ENCODE measurements at places on chromosomes 16 and 17.

GRCh38 chr17:79993390-79994227, 42.1 kb downstream of the TBC1D16 start:
- DNase-seq, result peak; percentile 29

GRCh38 chr16:74591876-74592650, 14.9 kb downstream of the GLG1 start:
- DNase-seq, result no peak

- DNase-seq, result no peak
These were observed 19.0 kb upstream of the KLHDC4 start for GRCh38 chr16:87784812-87785211.

DNA sequence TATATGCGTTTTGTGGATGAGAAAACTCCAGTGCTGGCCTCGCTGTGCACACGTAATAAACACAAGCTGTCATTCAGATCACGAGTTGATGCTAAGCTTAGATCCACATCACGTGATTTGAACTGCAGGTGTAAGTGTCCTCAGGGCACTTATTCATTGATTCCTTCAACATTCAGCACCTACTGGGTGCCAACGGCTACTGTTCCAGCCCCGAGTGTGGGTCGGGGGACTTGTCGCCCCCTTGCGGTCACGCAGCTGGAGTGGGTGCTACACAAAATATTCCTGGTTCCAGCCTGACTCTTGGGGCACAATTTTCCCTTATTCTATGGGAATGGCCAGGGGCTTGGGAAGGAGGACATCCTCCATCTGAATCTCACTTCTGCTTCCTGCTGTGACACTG, 29.9 kb upstream of the GINS2 start:
- peak; percentile 7 for DNase-seq

DNA sequence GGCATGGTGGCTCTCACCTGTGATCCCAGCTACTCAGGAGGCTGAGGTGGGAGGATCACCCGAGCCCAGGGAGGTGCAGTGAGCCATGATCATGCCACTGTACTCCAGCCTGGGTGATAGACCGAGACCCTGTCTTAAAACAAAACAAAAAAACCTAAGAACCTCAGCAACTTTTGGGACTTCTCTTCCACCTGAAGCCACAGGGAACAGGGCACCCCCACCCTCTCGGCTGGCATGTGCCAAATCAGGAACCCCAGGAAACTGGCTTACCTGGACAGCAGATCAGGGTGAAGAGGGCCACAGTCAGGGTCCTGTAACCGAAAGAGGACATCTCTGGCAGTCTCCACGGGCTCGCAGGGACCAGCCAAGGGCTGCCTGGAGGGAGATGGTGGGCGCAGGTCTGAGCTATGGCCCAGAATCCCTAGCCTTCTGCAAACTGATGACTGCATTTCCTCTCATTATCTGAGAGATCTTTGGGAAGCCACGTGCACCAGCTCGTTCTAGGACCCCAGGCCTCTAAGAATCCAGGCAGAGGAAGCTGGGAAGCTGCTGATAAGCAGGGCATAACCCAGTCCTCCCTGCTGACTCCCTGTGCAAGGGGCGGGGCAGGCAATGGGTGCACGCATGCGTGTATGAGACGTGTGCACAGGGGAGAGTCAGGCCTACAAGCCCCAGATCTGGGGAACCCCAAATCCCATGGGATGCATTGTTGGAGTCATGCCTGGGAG, 8.4 kb downstream of the PRR29 start:
- no peak for DNase-seq

- no peak for DNase-seq
These were observed 151.1 kb upstream of the MAF start for GRCh38 chr16:79751471-79752184.

DNA sequence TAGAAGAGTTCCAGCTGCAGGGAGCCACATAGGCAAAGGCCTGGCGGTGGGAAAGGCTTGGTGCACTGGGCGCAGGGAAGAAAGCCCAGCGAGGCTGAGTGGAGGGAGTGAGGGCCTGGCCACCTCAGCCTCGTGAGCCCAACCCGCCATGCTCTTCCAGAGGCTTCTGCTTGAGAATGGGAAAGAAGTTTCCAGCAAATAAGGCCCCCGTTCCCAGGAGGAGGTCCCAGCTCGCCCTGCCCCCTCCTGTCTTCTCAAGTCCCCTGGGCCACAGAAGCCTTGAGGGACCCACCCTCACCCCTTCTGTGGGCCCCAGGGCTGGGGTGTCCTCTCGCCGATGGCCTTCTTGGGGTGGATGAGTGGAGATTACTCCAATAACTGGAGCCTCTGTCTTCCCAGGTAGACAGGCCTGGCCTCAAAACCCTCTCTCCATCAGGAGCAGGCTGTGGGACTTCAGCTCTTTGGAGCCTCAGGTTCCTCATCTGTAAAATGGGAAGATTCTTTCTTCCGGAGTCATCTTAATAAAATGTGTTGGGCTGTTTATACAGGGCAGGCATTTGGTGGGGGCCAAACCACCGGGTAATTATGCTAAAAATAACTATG, 933 bp upstream of the SNN start:
- no peak for DNase-seq

DNA sequence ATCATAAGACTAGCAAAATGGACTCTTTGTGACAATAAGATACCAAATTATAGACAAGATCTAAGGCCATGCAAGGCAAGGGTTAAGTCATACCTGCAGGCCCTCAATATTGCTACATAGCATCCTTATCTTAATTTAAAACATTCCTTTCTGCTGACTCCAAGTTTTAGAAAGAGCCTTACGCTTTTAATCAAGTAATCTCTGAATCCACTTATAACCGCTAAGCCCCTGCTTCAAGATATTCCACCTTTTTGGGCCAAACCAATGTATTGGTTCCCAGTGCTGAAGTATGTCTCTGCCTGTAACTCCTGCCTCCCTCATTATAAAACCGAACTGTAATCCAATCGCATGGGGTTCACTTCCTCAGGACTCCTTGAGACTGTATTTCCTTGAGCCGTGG, 255.4 kb downstream of the PHKB start:
- no peak for DNase-seq

DNA sequence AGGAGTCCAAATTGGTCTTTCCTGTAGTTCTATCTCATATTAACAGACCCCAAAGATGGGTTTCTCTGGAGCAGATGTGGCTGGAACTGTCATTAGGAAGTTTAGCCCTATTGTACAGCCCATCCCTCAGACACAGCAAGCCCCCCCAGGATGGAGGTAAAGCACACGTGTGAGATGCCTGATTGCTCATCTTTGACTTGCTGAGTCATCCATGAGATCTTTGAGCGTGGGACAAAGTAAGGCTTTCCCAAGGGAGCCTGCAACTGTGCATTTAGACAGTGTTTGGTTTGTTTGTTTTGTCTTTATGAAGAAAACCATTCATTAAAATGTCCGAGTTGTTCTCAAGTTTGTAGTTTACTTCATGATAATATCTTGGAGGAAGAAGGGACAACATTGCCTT, 145.3 kb upstream of the CDH13 start:
- no peak for DNase-seq

GRCh38 chr17:50361561-50362480, 11.2 kb downstream of the MRPL27 start:
- DNase-seq, result peak; percentile 64

GRCh38 chr17:28291780-28292330, 27.1 kb upstream of the TMEM97 start:
- no peak for DNase-seq

DNA sequence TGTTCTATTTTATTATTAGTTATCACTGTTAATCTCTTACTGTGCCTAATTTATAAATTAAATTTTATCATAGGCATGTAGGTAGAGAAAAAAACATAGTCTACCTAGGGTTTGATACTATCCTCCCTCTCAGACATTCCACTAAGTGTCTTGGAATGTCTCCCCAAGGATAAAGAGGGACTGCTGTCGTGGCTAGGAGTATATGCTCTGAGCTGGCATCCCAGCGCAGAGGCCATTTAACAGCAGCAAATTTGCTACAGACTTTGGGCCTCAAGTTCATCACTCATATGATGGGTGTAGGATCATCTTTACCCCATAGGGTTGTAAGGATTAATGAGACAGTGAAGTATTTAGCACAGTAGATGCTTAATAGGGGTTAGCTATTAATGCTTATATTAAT, 56.7 kb downstream of the ZFHX3 start:
- DNase-seq, result no peak

GRCh38 chr17:74961657-74962350, 10.8 kb downstream of the HID1 start:
- DNase-seq, result peak; percentile 72

DNA sequence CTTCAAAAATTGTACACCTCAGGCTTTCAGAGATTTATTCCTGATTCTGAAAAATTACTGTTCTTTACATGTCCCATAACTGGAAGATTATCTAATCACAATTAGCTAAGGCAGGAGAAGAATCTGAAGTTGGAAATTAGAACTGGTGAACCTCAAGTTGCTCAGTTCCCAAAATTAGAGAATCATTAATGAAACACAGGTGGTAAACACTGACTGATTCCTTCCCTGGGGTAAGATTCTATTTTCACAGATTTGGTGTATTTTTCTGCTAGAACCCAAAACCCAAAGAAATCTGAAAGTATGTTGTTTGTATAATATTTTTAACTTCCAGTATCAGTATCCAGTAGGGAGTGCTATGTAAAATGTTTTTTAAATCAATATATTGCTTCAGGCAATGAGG, 25.7 kb downstream of the PHKB start:
- DNase-seq, result no peak

DNA sequence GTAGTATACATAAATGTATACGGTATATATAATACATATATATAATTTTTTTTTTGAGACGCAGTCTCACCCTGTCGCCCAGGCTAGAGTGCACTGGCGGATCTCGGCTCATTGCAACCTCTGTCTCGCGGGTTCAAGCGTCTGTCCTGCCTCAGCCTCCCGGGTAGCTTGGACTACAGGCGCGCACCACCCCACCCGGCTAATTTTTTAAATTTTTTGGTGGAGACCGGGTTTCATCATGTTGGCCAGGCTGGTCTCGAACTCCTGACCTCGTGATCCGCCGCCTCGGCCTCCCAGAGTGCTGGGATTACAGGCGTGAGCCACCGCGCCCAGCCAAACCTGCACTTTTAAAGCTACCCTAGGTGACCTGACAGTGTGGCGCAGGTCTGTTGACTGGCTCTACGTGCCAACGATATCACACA, 745 bp downstream of the PAM16 start:
- DNase-seq, result no peak

DNA sequence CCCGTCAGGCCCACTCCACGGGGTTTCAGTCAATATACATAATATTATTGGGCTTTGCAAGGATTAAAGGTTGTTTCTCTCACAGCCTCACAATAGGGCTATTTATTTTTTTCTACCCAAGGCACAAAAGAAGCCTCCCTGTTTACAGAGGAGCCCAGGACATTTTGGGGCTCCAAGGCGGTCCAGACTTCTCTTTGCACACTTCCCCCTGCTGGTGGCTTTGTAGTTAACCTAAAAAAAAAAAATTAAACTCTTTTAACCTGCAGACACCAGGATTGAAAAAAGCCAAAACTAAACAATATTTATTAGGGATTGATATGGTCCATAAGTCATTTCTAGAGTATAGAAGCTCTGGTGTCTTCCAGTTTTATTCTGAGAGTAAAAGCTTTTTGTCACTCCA, 169.7 kb upstream of the ZFHX3 start:
- DNase-seq, result no peak

DNA sequence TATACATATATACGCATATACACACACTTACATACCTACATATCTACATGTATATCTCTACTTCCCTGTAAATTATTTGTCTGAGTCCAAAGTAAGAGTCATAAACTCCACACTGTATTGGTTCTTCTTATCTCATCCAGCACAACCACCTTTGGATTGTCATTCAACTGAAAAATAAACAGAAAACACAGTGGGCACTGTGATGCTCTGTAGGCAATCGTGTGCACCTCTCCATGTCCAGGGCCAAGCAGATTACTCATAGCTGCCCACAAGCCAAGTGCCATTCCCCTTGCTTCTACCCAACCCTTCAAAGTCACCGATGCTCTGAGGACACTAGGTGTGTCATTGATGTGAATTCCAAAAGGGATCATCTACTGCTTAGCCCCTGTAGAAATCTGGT, 12.9 kb upstream of the TEKT3 start:
- no peak for DNase-seq

- DNase-seq, result no peak
These were observed 26.1 kb downstream of the GAS7 start for GRCh38 chr17:10172241-10172741.

DNA sequence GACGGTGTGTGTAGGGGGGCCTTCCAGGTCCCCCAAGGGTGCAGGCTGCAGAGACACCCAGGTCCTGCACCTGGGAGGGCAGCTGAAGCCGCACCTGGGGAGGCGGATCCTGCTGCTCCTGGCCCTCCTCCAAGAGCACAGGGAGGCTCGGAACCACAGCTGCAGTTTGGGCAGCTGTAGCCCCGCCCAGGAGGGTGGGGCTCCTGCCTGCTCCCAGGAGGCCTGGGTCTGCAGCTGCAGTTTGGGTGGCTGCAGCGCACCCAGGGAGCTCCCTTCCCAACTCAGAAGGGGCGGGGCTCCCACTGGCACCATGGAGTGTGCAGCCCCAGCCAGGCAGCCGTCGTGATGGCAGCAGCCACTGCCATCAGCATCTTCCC, 69.4 kb upstream of the NKD1 start:
- DNase-seq, result no peak

- DNase-seq, result peak; percentile 57
These were observed 75.3 kb upstream of the AMZ2 start for GRCh38 chr17:68172461-68172954.

DNA sequence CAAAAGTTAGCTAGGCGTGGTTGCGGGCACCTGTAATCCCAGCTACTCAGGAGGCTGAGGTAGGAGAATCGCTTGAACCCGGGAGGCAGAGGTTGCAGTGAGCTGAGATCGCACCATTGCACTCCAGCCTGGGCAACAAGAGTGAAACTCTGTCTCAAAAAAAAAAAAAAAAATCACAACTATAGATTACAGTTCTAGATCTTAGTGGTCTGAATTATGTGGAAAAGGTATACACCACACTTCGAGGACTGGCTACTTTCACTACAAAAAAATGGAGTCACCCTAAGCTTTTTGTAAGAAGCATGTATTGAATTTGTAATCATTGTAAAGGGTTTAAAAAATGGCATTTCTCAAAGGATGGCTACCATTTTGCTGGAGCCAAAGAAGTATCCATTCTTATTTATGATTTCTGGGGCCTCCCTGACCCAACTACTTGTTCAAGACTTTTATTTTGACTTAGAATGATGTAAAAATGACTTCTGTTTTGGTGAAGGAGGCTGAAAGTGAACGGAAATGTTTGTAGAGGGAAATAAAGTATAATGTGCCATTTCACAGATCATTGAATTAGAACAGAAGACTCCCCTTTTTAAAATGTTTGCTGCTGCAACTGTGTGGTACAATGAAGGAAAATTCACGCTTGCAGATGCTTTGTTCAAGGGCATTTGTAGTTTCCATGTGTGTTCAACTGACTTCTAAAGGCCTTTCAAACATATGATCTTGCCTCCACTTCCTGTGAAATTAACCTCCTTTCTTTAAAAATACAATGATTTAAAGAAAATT, 37.1 kb upstream of the NOL11 start:
- DNase-seq, result no peak

DNA sequence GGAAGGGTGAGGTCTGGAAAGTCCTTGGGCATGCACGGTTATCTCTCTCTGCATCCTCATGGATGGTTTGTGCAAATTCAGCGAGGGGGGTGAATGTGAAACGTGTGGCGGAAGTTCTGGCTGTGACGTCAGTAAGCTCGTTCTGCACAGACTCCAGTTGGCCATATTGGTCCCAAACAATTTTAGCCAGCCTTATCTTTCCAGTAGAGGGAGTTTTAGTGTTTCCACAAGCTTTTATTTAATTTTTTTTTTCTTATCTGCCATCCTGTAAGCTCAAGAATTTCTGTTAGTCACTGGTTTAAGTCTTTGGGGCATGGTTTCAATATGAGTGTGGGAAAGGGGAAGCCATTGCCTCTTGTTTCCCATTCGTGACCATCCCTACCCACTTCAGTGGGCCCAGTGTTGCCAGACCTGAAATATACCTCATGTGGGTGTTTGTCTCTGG, 39.0 kb downstream of the HLF start:
- no peak for DNase-seq
